NCI-H345 (cell line): ENCODE measurements at places on chromosomes 5 and 9.

DNA sequence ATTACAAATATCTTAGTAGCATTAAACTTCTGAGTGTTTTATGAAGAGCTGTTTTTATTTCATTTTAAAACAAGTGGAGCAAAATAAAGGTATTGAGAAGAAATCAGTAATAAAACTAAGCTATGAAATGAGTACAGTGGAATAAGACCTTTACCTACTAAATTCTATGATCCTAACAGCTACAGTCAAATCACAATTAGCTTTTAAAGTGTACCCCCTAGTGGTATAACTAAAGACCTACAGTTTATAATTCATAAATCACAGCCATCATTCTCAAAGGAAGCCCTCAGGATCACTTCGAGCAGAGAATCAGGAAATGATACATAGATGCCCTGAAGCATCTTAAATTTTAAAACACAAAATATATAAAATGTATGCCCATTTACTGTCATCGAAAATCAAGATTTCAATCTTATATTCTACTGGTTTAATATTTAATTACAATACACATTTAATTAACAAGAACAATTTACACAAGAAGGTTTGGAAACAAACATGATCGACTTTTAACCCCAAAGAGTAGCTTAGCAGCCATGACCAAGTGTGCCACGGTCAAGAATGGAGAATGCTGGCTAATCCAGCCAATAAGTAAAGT, 12.3 kb downstream of the CCNH start:
- DNase-seq = no peak

DNA sequence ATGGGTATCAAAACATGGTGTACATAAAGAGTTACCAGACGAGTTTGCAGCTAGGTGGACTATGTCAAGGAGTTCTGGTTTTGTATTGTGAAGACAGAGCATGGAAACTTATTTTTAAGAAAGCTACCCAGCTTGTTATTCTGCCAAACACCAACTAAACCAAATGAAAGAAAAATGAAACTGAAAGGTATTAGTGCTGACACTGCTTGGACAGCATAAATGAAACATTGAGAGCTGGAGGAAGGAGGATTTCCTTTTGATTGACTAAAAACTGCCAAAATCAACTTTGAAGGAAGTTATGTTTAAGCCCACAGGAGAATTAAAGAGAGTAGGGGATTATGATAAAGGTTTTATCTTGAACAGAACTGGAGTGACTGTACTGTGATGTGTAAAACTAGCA, 766.2 kb downstream of the PTPRD start:
- DNase-seq = no peak

DNA sequence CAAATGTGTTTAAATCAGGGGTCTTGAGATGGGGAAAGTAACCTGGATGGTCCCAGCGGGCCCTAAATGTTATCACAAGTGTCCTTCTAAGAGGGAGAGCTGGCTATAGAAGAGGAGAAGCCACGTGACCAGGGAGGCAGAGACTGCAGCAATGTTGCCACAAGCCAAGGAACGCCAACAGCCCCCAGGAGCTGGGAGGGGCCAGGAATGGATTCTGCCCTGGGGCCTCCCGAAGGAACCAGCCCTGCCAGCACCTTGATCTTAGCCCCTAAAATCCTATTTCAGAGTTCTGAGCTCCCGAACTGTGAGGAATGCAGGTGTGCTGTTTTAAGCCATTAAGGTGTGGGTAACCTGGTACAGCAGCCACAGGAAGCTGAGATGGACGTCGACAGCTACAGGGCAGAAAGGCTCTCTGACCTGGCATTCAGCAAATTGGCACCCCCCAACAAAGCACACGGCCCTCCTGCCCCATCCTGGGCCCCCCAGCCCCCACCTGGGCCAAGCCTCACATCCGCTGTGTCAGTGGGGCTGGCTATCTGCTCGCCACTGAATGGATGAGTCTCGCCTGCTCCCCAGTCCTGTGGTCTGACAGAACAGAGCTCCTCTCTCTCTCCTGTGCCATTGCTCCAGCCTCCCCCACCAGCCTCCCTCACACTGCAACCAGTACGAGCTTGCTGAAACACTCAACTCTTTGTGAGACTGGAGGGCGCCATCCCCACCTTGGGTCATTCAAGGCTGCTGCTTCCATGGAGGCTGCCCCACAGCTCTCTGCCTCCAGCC, 78.8 kb downstream of the ADAMTS2 start:
- DNase-seq = no peak

DNA sequence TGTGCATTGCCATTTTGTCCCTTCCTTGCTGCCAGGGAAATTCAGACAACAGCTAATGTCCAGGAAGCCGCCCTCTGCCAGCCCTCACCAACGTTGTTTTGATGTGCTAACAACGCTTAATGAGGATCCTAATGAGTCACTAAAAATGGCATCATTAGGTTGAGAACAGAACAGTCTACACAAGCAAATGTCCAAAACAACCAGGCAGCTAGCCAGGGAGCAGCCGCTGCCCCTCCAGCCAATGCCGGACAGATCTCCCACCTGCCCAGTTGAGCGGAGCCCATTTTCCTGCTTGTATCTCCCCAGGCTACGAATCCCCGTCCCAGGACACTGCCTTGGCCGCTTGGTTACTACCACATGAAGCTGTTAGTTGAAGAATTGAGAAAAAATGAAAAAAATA, 40.4 kb upstream of the UNC5A start:
- no peak for DNase-seq

DNA sequence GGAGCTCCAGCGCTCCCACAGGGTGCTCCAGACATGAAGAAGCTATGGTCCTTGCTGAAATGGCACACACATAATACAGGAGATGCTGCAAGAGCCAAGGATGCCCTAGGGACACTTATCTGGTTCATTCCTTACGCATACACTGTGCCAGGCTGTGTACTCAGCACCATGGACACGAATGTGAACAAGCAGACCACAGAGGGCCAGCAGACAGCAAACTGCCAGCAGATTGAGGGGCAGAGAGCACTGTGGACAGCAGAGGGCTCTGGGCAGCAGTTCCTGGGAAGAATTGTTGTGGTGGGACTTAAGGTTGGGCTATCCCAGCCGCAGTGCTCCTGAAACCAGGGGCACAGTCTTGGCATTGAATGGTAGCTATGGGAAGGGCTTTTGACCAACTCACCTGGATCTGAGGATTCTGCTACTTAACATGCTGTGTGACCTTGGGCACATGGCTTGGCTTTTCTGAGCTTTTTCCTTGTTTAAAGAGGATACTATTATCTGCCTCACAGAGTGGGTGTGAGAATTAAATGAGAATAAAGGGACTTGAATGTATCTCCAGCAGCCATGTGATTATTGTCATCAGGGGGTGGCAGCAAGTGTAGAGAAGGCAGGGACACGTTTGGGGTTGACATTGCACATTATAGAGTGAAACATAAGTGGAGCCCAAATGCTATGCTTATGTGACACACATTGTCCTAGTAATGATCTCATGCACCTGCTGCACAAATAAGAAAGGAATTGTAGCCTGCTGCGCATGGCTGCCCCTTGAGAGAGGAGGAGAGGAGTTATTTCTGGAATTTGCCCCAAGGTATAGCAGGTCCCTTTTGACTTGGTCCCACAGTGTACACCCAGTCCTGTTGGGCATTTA, 30.1 kb downstream of the PPARGC1B start:
- DNase-seq = peak; percentile 80

DNA sequence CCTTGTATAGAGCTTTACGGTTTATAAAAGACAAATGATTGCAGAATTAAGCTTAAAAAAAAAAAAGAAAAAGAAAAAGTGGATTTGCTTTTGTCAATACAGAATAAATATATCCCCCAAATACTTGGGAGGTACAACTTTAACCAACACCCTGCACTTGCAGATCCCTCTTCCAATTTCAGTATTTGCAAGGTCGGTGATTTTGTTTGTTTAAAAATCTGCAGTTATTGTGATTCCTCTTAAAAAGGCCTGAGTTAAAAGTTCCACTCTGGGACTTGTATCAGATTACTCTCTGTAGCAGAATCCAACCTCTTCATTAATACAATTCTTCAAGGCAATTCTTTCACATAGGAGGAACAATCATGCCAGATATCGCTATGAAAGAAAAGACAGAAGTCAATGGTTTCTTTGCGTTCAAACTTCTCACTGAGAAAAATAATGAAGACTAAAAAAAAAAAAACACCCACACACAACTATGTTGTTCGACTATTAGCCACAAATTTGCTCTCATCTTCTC, 400.9 kb downstream of the EBF1 start:
- DNase-seq = no peak

- peak; percentile 26 for DNase-seq
Observed at GRCh38 chr9:78296201-78296892, 578 bp upstream of the PSAT1 start.

DNA sequence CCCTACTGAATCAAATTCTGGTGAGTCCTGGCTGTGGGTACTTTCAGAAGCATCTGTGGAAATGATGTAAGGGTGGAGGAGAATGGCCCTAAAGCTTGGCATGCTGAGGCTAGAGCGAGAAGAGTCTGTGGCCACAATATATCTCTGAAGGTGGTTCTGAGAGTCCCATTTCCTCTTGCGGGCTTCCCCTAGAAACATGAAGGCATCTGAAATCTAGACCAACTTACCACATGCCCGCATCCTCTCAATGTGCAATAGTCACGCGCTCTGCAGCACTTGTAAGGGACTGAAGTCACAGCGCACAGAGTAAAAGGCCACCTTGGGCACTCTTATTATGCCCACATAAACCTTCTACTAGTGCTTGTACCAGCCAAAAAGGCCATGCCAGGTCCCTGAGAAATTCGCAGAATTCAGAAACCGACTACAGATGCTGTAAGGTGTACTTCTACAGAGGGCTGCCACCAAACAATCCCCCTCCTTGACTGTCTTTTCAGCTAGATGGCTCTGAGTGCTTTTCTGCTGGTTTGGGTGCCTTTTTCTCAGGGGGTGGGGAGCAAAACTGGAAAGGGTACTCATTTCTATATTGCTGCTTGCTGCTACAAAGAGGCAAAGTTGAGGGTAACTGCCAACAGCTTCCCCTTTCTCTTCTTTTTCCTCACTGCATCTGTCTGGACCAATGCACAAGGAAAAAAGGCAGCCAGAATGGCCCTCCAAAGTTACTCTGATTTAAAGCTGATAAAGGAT, 107.3 kb downstream of the ZDHHC21 start:
- DNase-seq = no peak

- DNase-seq = no peak
Observed at GRCh38 chr5:113387844-113388243, 46.9 kb downstream of the TSSK1B start.

DNA sequence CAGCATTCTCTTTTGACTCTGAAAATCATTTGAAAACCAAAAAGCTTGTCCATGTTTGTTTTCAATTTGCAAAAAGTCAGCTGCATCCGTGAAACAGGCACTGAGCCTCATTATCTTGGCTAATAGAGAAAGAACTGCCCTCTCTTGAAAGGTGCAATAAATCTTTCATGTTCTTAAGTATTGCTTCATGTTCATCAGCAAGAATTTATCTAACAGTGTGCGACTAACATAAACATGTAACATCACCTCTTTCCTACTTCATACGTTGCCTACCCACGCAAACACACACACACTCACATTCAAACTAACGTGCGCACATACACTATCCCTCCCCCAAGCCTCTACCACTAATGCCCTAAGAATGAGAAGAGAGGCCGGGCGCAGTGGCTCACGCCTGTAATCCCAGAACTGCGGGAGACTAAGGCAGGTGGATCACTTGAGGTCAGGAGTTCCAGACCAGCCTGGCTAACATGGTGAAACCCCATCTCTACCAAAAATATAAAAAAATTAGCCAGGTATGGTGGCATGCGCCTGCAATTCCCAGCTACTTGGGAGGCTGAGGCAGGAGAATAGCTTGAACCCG, 629.7 kb upstream of the ZNF608 start:
- DNase-seq = no peak

GRCh38 chr5:151318850-151319732, 15.5 kb upstream of the SLC36A3 start:
- DNase-seq = no peak

DNA sequence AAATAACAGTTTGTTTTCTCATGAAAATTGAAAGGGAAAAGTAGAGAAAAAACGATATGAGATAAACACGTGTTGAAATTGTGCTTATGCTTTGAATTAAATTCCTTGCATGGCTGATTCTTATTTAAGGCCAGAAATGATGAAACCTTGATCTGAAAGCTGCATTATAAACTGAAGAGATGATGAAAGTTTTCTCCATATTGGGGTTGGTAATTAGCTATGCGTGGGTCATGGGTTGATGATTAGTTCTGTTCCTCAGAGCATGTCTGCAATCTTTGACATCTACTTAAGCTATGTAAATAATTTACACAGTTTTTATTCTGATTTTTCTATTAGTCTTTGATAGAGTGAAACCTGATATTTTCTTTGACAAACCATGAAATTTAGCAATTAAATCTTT, 264.1 kb downstream of the CD180 start:
- no peak for DNase-seq

GRCh38 chr5:137273511-137273910, 225.6 kb downstream of the SPOCK1 start:
- no peak for DNase-seq

- no peak for DNase-seq
Observed at GRCh38 chr5:75048457-75048953, 3.9 kb downstream of the GCNT4 start.

- no peak for DNase-seq
Observed at GRCh38 chr5:16493261-16493660, 27.7 kb upstream of the ZNF622 start.

DNA sequence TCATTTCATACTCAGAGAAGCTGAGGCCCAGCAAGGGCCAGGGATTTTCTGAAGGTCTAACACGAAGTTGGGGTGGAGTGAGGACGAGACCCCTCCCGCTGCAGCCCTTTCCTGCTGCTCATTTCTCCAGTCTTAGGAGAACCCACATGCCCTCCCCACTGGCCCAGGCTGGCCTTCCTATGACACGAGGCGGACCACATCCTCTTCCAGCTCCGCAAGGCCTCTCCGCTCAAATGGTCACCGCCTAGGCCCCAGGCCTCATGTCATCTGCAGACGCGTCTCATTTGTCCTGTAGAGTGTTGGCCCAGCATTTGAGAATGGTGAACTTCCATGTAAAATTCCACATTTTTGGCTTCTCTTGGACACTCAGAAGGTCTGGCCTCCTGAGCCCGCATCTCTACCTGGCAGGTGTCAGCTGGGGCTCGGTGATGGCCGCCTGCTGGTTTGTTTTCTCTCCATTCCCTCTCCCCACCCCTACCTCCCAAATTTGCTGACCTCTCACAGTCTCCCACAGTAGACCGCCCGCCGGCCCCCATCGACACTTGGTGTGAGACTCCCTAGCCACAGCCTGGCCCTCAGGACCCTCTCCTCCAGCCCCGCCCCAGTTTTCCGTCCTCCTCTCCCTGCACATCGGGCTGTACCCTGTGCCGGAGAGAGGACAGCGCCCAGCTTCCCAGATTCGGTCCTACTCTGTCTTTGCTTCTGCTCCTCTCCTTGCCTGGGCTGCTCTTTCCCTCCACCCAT, 51.7 kb downstream of the ERGIC1 start:
- no peak for DNase-seq

- no peak for DNase-seq
Observed at GRCh38 chr9:114799441-114799840, 6.4 kb downstream of the TNFSF15 start.
